ENCODE measurements at places on chromosomes 4 and X.

DNA sequence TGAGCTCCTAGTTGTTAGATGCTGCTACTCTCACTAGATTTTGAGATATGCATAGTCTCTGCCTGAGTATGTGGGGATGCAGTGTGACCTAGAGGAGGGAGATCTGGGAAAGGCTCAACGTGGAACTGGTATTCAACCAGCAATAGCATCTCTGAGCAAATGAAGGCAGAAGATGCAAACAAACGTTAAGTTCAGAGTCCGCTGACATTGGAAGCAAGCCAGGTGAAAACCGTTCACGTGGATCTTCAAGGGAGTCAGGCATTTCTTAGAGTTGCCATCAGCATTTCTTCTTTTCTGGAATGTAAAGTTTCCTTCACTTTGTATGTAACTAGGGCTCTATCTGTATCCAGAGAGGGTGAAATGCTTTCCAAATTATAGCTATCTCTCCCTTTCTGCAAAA, 59.9 kb downstream of the C4orf51 start:
- DNase-seq, result no peak

DNA sequence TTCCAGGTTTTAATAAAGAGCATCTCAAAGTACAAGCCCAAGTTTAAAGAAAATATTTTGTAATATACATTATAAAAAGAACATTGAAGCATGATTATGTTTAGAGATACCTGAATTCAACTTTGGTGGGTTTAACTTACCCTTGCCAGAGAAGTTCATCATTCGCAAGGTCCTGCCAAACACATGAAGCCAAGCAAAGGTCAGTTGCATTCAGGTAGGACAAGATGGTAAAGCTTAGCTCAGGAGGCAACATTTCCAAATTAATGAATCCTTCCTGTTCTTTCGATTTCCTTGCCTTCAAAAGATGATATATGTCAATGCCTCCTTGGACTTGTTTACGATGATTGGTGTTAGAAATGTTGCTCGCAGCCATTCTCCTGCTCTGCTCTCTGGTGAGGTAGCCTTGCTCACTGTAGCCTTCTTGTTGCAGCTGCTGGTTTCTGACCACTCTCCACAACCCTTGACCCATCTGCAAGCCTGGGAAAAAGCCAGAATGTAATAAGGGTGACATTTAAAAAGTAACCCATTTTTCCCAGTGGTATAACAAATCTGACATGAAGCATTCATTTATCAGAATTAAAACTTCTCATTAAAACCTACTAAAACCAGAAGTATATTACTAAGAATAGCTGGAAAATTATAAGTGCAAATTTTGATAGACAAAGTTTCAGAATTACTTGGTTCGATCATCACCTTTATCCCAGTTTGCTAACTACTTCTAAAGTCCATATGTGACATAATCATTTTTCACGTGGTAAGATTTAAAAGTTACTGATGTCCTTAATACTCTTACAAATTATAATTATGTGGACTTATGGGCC, 20.6 kb downstream of the FBXO8 start:
- DNase-seq, result no peak

DNA sequence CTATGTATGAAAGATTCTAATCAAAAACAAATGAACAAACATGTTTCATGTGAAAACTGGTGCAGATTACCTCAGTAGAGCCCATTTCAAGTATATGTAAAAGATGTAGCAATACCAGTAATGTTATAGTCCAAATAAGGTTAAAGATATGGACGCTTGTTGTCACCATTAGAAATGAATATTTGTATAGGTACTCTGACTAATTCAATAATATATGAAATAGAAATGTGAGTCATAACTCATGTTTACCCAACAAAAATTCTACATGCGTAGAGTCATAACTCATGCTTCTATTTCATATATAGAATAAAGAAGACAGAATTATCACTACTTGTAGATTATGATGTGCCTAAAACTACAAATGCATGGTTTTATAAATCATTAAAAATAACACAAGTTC, 739.1 kb upstream of the DIAPH2 start:
- DNase-seq, result no peak

DNA sequence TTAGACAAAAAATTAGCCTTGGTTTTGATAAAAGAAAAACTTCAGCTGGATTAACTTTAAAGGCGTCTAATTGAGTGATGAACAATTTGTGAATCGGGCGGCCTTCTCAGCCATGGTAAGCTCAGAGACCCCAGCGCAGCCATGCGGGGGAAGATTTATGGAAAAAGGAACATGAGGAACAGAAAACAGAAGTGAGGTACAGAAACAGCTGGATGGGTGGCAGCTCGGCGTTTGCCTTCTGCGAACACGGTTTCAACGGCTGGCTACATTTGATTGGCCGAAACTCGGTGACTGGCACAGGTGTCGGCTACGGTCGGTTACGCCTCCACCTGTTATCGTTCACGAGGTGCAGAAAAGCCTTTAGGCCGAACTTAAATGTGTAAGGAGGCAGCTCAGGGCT, 401.4 kb upstream of the FAT1 start:
- DNase-seq, result no peak

DNA sequence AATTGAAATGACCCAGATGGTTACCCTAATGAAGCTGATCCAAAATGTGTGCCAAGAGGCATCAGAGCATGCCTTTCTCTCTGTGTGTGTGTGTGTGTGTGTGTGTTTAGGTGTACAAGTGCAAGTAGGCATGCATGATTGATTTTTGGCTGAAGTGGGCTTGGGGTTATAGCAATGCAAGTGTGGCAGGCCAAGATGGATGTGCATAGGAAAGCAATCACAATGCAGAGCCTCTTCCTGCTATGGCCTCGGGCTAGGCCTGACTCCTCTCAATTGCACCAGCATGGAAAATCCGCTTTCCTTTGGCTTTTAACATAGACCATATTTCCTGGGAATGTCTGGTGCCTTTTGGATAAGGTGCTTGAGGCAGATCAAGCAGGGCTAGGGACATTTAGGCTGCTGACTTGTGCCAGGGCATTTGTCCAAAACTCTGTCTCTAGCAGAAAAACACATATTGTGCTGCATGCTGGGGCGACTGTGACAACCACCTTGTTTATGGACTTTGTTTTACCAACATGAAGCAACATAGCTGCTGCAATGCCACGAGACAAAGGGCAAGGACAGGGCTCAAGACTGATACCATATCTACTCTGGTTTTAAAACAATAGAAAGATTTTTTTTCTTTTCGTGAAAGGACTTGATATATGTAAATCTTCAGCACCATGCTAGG, 395.7 kb downstream of the RAPGEF2 start:
- DNase-seq, result no peak

Data from HCEC 1CT (cell line).